Activated gamma-delta T cell (primary cell): ENCODE measurements at places on chromosomes 12 and 14.

- DNase-seq: no peak
Observed at GRCh38 chr12:30853561-30854133, 72.9 kb upstream of the TSPAN11 start.

- no peak for DNase-seq
Observed at GRCh38 chr14:53108292-53109104, 44.6 kb downstream of the DDHD1 start.

GRCh38 chr12:110689281-110690126 lies 589 bp upstream of the HVCN1 start:
- DNase-seq: peak; percentile 30

DNA sequence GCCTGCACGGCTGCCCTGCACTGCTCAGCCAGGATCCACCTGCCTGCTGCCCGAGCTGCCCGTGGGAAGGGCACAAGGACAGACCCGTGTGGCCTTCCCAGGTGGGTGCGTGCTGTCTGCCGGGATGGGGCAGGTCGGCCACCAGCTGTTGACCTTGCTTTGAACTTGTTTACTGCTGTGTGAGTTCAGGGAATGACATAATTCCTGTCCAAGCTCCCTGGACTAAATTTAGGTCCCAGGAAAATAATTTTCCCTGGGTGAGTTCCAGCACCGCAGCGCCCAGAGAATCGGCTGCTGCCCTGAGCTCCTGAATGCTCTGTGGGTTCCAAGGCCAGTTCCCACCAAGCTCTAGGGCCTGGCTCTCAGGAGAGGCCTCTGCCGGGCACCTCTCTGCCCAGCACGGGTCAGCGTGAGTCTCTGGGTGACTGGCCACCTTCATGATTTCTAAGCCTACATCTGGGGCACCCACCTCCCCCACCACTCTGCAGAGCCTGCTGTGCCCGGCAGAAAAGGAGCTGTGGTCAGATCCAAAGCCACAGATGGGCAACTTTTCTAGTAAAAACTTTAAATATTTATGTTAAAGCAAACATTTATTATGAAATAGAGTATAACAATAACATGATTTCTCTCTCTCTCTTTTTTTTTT lies 27.2 kb upstream of the MLXIP start:
- DNase-seq: no peak

DNA sequence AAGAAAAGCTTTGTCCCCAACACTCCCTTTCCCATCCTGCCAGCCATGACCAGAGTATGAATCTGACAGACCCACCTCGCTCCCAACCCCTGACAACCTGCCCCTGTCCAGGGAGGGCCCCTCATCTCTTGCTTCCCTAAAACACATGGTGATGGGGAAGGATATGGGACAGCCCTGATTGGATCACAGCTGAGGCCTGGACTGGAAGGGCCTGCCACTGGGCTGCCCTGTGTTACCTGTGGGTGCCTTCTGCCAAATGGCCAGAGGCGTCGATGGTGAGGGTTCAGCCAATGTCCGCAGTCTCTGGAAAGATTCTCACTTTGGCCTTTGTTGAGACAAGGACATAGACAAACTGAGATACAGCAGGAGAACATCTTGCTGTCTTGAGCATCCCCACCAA lies 13.3 kb upstream of the RERG start:
- DNase-seq: no peak

DNA sequence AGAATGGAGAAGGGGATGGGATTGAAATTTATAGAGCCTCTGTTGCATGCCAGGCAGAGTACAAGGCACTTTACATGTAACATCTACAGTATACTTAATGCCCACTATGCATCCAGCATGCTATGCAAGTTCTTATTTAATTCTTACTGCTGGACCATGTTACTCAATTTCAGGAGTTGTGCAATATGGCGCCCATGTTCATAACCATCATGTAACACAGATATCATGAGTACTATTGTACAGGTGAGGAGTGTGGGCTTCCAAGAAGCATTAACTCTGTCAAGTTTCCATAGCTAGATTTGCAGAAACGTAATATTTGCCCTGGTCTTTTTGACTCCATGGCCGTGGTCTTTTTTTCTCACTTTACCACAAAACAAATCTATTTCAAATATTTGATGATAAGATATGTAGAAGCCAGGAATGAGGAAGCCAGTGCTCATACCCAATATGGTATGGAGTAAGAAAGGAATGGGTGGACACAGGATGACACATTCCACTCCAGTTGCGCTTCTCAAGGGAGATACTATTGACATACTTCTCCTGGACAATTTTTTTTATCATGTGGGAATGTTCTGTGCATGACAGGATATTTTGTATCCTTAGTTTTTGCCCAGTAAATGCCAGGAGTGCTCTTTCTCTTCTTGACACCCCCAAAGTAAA lies 191.8 kb downstream of the C12orf75 start:
- no peak for DNase-seq

DNA sequence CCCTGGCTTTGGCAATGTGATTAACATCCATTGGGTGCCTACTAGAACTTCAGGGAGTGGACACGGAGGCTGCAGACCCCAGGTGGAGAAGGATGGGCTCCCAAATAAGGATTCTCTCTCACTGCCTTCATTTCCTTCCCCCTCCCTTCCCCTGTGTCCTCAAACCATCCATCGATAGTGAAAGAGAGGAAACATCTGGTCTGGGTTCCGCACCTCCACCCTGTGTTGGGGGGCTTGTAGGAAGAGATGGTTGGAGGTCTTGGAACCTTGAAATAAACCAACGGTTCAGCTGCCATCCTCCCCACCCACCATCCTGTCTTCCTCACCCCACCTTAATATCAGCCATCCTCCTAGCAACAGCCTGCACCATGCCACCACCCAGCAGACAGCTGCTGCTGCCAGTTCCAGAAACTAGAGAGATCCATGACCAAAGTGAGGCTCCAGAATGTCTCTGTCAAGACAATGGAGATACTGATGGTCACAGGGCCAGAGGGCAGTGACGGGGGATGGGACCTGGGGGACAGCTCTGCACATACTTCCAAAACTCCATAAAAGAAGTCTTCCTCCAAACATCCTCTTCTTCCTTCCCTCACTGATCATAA lies 153.1 kb upstream of the CCND2 start:
- no peak for DNase-seq

DNA sequence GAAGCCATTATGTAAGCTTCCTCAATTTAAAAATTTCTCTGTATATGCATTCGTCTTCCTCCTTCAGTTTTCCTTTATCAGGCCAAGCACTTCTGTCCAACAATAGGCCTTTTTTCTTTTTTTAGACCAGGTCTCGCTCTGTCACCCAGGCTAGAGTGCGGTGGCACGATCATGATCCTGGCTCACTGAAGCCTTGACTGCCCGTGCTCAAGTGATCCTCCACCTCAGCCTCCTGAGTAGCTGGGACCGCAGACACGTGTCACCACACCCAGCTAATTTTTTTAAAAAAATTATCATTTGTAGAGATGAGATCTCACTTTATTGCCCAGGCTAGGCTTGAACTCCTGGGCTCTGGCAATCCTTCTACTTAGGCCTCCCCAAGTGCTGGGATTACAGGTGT lies 25.8 kb downstream of the TAOK3 start:
- no peak for DNase-seq

GRCh38 chr12:80498059-80498728 lies 54.2 kb downstream of the PTPRQ start:
- DNase-seq: no peak

DNA sequence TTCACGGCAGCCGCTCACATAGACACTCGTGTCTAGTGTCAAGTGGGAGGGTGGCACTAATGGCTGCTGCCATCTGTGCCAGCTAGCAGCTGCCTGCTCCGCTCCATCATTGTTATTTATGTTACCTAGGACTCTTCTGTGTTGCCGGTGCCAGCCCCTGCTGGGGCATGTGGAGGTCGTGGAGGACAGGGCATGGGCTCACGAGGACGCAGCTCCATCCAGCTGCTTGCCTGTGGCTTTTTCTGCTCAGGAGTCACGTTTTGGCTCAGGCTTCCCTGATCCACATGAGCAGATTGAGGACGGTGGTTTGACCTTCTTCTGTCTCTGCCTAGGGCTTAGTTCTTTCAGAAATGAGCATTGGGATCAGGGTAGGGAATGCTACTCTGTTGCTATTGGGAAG lies 31.2 kb downstream of the TPCN1 start:
- DNase-seq: no peak

DNA sequence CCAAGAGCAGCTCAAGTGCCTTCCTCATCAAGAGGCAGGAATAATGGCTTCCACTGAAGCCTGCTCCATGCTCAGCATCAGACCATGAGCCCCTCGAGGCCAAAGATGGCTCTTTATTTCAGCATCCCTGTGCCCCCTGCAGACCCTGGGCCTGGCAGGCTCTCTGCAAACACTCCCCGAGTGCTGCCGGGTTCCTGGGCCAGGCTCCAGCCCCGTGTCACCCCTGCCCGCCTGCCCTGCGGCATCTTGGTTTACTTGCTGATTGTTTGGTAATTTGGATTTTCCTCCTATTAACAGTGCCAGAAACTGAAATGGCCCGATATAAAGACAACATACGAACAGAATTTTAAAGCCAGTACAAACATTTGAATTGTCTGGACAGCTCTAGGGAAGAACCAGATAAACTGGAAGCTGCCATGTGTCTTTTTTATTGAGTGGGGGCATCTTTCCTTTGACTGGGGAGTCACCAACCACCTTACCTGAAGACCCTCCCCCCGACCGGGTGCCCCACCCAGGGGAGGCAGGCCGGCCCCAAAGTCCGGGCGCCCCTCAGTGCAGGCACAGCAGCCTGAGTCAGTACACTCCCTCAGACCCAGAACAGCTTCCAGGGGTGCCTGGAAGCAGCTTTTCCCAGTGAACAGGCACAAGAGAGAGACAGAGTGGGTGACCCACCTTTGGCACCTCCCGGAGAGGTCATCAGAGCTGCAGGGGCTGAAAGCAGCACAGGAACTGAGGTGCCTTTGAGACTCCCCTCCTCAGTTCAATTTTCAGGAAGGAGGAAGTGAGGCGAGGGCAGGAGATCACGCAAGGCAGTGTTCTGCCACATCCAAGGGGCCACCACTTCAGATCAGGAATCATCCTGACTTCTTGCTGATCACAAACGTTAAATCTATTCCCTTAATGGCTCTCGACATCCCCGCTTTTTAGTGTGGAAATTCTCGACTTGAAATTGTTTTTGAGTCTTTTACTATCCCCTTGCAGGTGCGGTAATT lies 30.6 kb downstream of the ITPK1 start:
- DNase-seq: no peak

- DNase-seq: peak; percentile 37
Observed at GRCh38 chr12:115916910-115917668, 360.4 kb downstream of the MED13L start.

DNA sequence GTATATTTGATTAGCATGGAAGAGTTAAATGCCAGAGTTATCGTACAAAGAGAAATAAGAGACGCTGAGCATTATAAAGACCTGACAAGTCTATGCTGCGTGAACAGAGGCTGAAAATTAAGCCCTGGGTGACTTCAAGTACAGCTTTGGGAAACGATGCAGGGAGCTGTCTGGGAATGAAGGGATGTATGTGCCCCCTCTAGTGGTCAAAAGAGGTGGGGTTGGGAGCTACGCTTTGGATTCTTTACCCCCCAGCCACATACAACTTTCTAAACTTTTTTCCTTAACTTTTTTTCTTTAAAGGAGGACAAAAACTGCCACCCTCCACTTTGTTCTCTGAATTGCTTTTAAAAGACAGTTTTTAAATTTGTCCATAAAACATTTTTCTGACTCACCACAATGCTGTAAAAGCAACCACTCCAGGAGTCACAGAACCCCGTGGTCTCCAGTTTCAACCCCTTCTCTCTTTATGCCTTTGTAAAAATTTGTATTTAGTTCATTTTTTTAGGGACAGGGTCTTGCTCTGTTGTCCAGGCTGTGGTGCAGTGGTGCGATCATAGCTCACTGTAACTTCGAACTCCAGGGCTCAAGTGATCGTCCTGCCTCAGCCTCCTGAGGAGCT lies 59.4 kb downstream of the ZNF664 start:
- no peak for DNase-seq

DNA sequence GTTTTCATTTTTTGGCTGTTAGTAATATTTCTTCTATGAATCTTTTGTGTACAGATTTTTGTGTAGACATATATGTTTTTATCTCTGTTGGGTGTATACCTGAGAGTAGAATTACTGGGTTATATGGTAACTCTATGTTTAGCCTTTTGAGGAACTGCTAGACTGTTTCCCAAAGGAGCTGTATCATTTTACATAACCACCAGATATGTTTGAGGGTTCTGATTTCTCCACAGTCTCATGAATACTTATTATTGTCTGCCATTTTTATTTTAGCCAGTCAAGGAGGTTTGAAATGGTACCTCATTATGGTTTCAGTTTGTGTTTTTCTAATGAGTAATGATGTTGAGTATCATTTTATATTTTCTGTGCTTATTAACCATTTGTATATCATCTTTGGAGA lies 1.9 kb downstream of the PCNX4 start:
- no peak for DNase-seq

DNA sequence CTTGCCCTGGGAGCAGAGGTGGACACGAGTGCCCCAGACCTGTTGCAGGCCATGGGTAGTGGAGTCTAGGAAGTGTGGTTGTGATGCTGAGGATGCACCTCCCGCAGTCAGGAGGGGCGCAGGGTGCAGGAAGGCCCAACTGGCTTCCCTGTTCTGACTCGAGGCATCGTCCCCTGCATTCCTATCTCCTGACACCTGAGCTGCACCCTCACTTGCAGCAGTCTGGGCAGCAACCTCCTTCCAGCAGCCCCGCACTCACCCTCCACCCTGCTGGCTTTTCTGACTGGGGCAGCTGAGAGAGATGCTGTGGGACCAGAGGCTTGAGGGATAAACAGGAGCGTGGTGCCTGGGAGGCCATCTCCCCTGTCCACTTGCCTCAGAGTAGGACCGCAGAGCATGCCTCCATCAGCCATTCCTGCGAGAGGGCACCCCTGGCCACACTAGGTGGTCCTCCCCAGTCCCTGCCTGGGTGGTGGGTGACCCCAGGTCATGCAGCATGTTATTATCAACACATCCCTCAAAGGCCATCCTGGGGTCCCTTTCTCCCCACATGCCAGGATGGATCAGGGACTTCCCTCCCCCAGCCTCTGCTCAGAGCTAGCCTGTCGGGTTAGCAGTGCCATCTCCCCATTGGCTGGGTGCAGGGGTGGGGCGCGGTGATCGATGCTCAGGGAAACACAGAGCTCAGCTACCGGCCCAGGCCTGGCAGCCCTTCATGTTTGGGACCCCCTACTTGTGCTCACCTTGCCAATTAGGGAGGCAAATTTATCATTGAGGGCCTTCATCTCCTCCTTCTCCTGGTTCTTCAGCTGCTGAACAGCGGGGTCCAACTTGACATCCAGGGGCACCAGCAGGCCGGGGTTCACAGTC lies 719 bp downstream of the KRT80 start:
- no peak for DNase-seq

- no peak for DNase-seq
Observed at GRCh38 chr12:106145539-106146447, 7.0 kb upstream of the NUAK1 start.
